ENCODE measurements at places on chromosomes 2 and 18.

DNA sequence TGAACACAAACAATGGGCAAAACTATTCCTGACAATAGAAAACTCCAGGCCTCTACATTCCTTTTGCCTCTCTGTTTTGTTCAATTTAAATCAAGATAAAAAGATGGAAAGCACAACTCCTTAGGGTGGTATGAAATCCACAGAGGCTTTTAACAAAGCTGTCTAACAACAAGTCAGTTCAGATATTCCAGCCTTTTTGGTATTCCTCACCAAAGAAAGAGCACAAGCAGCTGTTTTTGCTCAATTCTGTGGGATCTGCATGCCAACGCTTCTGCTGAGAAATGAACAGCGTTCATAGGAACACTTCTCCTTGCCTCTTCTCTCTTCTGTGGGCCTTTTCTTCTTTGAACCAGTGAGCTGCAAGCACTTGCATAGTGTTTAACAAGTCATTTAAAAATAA, 411.6 kb upstream of the TCF4 start:
- DNase-seq, result no peak

- DNase-seq, result no peak
Measured at GRCh38 chr2:218853766-218854165, 5.8 kb upstream of the WNT6 start.

GRCh38 chr18:9097349-9097748, 5.2 kb upstream of the NDUFV2 start:
- DNase-seq, result no peak

- no peak for DNase-seq
Measured at GRCh38 chr2:69686813-69687212, 43.3 kb upstream of the AAK1 start.

DNA sequence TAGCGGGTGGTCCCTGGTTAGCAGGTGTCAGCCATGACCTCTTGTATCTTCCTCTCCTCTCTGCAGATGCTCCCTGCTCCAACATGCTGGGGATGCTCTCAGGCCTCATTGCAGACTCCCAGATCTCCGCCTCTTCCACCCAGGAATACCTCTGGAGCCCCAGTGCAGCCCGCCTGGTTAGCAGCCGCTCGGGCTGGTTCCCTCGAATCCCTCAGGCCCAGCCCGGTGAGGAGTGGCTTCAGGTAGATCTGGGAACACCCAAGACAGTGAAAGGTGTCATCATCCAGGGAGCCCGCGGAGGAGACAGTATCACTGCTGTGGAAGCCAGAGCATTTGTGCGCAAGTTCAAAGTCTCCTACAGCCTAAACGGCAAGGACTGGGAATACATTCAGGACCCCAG, 60.8 kb downstream of the NRP2 start:
- no peak for DNase-seq

- no peak for DNase-seq
Measured at GRCh38 chr18:9764011-9764481, 55.9 kb downstream of the RAB31 start.

DNA sequence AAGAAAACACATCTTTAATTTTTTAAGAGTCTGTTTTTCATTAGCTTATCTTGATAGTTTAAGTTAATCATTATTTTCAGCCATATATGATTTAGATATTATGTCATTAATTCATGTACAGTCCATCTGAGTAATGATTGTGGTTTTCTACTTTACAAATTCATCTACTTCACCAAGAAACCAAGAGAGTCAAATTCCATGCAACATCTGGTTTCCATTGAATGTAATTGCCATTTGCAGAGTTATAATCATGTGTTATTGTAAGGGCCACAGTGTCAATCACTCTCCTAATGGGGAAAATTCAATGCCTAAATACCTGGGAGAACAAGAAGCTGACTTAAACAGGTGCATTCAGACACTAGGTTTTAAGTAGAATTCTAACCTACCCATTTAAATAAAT, 217.2 kb upstream of the OSR1 start:
- no peak for DNase-seq

GRCh38 chr2:214005337-214005736, 405.5 kb upstream of the VWC2L start:
- no peak for DNase-seq

DNA sequence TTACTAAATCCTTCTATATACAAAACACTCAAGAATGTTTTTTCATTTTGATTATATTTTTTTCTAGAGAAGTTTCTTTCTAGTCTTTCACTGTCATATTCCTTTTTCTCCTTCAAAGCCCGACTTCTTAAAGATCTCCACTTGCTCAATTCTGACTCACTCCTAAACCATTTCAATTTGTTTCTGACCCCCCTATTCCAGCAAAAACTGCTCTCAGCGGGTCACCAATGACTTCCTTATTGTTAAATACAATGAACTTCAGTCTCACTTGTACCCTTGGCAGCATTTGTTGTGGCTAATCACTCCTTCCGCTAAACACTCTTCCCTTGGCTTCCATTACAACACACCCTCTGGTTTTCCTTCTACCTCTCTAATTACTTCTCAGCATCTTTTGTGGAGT, 111.1 kb upstream of the RBBP8 start:
- no peak for DNase-seq

GRCh38 chr2:2577407-2577831, 246.3 kb upstream of the MYT1L start:
- peak; percentile 38 for DNase-seq

- no peak for DNase-seq
Measured at GRCh38 chr2:22185251-22185650, 1061.5 kb downstream of the TDRD15 start.

DNA sequence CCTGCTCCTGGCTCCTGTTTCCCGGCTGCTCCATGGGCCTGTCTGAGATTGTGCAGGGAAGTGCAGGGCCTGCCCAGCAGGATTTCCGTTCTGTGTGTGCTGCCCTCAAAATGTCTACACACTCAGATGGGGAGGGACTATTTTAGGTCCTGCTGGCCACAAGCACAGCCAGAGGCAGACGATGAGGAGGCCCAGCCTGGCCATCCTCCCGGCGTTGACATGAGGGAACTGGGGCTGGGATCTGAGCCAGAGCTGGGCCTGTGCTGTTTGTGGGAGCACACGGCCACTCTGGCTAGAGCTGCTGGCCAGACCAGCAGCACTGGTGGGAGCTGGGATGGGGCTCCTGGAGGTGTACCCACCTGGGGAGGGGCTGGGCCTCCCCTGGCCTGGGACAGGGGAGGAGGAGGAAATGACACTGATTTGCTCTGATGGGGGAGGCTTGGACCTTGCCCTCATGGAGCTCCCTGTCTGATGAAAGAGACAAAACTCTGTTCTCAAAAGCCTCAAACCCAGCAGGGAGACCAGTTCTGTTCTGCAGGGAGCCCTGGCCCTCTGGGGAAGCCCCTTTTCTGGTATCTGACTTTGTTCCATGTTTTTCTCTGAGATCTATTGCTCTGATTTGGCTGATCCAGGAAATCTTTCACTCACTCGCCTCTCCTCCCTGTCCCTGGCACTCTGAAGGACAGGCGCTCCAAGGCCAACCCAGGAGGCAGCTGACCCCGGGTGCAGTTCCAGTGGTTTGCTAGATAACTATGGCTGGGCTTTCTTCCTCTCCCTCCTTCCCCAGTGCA, 161.8 kb downstream of the DYSF start:
- no peak for DNase-seq

GRCh38 chr2:169141713-169142352, 72.5 kb downstream of the DHRS9 start:
- DNase-seq, result peak; percentile 24

- no peak for DNase-seq
Measured at GRCh38 chr18:10713409-10713808, 187.6 kb downstream of the NAPG start.

DNA sequence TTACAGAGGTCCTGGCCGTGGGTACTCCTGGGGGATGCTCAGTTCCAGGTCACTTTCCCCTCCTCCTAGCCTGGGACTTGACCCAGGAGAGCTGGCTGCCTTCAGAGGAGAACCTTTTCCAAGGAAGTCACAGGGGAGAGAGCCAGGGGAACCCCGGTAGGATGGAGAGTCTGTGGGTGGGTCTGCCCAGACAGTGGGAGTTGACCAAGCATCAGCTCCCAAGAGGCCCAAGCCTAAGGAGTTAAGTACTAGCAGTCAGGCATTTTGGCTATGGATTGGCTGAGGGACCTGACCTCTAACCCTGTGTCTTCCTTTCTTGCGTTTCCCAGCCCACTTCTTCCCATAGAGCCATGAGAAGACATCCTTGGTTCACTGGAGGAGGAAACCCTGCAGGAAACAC, 48.8 kb upstream of the PLB1 start:
- no peak for DNase-seq

- DNase-seq, result no peak
Measured at GRCh38 chr2:138818556-138818955, 38.4 kb upstream of the NXPH2 start.

GRCh38 chr2:53058526-53058925, 709.1 kb upstream of the CHAC2 start:
- DNase-seq, result no peak

GRCh38 chr2:200476836-200477235, 33.0 kb downstream of the KCTD18 start:
- DNase-seq, result no peak

DNA sequence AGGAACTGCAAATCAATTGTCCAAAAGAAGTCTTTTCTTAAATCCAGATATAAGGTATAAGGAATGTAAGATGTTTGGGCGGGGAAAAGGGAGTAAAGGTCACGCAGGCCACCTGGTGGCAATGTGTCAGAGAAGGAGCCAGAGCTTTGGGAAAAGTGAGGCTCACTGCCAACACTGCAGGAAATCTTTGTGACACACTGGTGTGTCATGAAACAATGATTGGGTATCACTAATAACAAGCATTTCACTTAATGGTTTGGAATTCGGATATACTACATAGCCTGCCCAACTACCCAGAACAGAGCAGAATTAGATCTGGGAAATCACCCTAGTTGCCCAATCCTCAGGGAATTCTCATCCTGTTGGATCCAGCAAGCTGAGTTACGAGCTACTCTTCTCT, 61.0 kb downstream of the RBMS1 start:
- no peak for DNase-seq

GRCh38 chr2:150528861-150529801, 41.7 kb upstream of the RND3 start:
- no peak for DNase-seq

- no peak for DNase-seq
Measured at GRCh38 chr2:238149841-238150572, 8.8 kb upstream of the ERFE start.

DNA sequence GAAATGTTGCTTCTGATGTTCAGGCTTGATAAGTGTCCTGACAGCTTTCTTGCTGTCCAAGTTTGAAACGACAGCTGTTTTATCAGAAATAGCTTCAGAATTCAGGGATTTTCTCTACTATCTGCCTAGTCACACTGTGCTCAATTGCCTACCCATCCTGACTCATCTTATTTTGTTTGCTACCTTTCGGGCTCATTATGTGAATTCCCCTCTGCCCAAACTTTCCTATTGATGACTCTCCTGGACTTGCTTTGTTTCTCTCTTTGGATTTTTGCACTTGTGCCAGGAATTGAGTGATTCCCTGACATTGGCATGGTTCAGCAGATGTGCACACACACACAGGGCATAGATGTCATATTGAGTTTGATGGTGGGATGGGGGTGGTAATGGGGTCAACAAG, 1052.6 kb upstream of the PIK3C3 start:
- DNase-seq, result no peak

GRCh38 chr2:236352761-236353593, 88.8 kb upstream of the ASB18 start:
- no peak for DNase-seq

GRCh38 chr2:201909961-201910361, 103.6 kb downstream of the CDK15 start:
- no peak for DNase-seq

GRCh38 chr18:12867441-12868123, 16.5 kb downstream of the PTPN2 start:
- no peak for DNase-seq

DNA sequence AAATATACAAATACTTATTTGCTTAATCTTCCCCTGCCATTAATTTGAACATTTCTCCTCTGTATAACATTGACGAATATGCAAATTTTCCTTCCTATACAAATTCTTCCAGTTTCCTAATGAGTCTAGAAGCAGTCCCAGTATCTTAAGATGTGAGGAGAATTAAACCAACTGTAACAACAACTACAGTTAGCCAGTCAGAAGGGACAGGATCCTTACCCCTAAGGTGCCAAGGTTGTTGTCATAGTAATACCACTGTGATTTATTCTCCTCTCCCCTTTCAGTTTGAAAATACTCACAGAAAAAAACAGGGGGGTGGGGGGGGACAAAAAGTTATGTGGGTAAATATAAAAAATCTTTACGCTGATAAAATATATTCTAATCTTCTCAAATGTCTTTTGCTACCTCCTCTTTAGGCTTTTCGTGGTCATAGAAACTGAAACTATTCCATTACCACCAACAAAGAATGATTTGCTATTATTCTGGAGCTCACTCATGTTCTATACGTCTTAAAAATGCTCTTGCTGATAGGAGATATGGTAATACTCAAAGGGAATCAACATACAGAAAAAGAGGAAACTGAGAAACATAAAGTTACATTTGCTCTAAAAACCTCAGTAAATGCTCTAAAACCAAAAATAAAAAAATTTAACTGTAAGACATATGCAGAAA, 107.6 kb downstream of the MEMO1 start:
- DNase-seq, result no peak

DNA sequence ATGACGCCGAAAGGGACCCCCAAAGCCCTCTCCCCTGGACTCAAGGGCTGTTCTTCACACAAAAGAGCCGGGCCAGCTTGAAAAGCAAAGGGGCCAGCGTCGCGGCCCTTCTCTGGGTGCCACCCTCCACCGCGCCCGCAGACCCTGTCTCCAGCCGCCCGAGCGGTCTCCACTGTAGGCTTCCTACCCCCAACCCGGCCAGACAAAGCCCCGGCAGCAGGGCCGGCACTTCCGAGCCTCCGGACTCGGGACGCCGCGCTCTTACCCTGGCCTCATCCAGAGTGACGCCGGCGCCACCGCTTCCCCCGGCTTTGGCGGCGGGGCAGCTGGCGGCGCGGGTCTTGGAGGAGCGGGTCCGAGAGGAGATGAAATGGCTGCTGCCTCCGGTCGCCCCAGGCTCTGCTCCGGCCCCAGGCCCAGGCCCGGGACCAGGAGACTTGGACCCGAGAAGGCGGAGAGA, 603 bp downstream of the ATAD2B start:
- no peak for DNase-seq

DNA sequence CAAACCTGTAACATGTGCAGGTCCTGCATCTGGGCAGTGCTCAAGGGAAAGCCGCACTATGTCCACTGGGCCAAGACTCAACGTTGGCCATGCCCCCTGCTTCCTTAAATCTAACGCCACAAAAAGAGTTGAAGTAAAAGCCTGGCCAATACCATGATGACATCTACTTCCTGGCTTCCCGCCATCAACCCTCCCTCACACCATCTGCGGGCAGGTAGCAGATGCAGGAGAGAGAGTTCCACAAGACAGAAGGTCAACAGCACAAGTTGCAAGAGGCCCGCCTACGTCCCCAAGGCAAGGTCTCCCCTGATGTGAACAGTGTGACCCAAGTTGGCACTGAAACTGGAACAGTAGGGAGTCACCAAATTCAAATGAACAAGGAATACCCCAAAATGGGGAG, 48.4 kb downstream of the ABCG8 start:
- DNase-seq, result no peak
